Esophagus muscularis mucosa (tissue), 4 donors: ENCODE measurements at places on chromosomes 7 and 10. TPM values are rescaled to one million over a fixed set of nuclear protein-coding genes. Genes with fewer than 3 reads are reported as not detected.

- no peaks in the 10 kb centered on the region for H3K27me3 ChIP-seq
- H3K4me1 ChIP-seq, result no peaks in the 10 kb centered on the region
- no peaks in the 10 kb centered on the region for H3K36me3 ChIP-seq
- H3K4me3 ChIP-seq, result no peak overlapping the region
- DNase-seq, result no peak
These were observed 9.2 kb downstream of the OR2A5 start for GRCh38 chr7:144057954-144058353.

GRCh38 chr7:131109759-131110296, 217.8 kb upstream of the MKLN1 start:
- H3K4me1 ChIP-seq, result peaks cover 38% of the 10 kb centered on the region
- H3K36me3 ChIP-seq, result no peaks in the 10 kb centered on the region
- H3K27ac ChIP-seq, result peak overlapping the region; percentile 99
- H3K4me3 ChIP-seq, result peak overlapping the region; percentile 97
- peak; percentile 97 for DNase-seq

GRCh38 chr7:2199956-2200583, 32.7 kb downstream of the MAD1L1 start:
- no peak overlapping the region for H3K4me3 ChIP-seq
- peaks cover 6% of the 10 kb centered on the region for H3K36me3 ChIP-seq
- H3K27ac ChIP-seq, result no peak overlapping the region
- no peak for DNase-seq

GRCh38 chr7:9502269-9502668, 1068.9 kb downstream of the NXPH1 start:
- no peak overlapping the region for H3K4me3 ChIP-seq
- DNase-seq, result no peak
- no peaks in the 10 kb centered on the region for H3K27me3 ChIP-seq

DNA sequence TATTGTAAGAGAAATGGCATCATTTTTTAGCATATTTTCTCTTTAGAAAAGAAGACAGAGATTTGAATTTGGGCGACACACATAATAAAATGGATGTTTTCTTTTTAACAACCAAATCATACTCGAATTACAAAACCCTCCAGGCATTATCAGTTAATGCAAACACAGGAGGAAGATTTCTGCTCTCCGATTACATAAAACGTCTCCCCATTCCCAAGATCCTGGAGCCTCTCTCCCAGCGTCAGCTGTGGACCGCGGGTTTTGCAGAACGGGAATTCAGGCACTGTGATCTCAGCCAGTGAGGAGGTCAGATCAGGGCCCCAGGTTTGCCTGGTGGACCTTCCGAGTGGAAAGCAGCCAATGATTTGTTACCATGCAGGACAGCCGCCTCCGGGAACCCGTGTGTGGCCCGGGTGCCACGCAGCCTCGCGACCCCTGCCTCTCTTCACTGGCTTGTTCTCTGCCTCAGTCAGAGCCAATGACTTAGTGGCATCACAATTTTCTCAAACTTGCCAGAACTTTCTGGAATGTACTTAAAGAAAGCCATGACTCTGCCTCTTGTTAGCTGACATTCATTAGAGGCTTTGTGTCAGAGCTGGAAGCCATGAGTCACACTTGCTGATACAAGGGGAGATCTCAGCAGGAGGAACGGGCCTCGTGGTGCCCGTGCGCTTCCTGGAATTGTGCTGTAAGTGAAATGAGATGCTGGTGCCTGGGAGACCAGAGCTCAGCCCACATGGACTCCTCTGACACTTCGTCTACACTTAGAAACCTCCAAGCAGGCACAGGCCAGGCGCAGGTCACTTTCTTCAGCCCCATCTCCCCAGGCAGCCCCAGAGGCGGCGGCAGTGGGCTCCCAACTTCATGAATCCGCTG, 246.1 kb downstream of the KLF6 start:
- no peaks in the 10 kb centered on the region for H3K27me3 ChIP-seq
- H3K27ac ChIP-seq, result peak overlapping the region; percentile 76
- H3K36me3 ChIP-seq, result no peaks in the 10 kb centered on the region
- H3K4me1 ChIP-seq, result no peaks in the 10 kb centered on the region

The ZNF488 gene
- total RNA-seq, result 0.11 TPM

The TAS2R5 gene
- 0.58 TPM for total RNA-seq

The WEE2 gene
- not detected for total RNA-seq
